ENCODE measurements at places on chromosomes 4 and X.

DNA sequence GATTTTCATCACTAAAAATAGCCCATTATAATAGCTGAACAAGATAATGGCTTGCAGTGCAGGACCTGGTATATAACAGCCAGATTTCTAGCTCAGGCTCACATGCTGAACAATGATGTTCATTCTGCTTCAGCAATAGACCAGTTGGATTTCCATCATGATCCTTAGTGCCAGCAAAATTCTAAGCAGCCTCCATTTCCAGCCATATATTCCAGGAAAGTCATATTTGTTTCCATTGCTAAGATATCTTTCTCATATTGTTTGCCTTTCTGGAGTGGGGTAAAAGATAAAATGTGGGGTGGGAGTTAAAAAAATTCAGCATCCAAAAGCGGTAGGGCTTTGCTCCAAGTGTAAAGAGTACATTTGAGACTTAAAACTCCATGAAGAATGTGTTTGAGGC is 2344.1 kb downstream of the PCDH7 start:
- DNase-seq: no peak

- DNase-seq: peak; percentile 87
Measured at GRCh38 chrX:153794018-153794896, at the start of the genes IDH3G and SSR4. Gene IDH3G, minus strand, starts transcription at chrX:153794375. Its CDS starts 49 bp downstream, at chrX:153794326. Gene SSR4, plus strand, starts transcription at chrX:153794668. Its CDS starts 20 bp downstream, at chrX:153794688.

DNA sequence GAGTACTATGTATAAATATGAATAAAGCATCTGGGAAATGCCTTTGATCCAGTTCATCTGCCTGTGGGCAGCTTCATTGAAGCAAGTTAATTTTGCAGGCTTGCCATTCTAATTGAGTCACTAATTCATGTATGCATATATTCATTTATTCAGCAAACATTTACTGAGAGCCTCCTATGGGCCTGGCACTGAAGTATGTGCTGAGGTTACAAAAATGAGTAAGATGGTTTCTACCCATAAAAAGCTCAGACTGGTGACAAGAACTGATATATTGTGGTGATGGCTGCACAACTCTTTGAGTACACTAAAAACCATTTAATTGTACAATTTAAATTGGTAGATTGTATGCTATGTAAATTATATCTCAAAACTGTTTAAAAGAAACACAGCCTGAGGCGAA is 1.1 kb upstream of the MRPL1 start:
- no peak for DNase-seq

DNA sequence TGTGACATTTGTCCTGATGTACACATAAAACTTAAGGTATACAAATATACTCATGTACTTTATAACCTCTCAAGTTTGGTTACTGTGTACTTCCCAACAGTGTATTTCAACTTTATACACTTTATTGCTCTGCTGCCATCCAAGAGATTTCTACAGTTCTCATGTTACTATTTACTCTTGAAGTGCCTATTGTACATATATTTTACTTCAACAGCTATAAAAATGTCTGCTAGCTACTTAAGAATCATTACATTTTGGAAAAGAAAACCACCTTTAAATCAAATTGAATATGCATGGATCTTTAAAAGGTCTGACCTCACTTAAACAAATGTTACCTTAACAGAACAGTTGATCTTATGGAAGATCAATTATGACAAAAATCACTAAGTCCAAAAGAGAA is 1056.4 kb downstream of the ADGRL3 start:
- DNase-seq: no peak

All from stimulated activated CD8-positive, alpha-beta memory T cell treated with anti-CD3 and anti-CD28 coated beads, Interleukin-7, amount 100 ng/mL, for 4 hours (primary cell).